ENCODE measurements at places on chromosomes 2 and 18.
A peak's percentile ranks its signal among the peaks of the same experiment; 100 is the strongest.

DNA sequence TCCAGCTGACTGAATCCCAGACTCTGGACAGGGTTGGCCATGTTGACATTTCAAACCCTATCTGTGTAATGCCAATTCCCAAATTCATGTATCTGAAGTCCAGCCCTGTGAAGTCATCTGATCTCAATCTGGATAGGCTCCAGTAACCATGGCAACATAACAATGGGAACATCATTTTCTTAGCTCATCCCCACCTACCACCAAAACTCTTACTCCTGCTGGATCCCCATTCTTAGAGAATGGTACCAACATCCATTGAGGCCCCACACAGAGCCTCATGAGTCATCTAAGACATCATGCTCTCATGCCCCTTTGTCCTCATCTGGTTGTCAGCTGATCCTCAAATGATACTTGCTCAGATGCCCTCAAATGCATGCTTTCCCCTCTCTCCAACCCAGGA, 58.9 kb upstream of the TEX51 start:
- no peak for DNase-seq

GRCh38 chr2:112118148-112118547, 20.0 kb upstream of the FBLN7 start:
- no peak for DNase-seq

GRCh38 chr18:9095297-9096006, 7.0 kb upstream of the NDUFV2 start:
- no peak for DNase-seq

GRCh38 chr18:49843778-49844625, 30.7 kb upstream of the ACAA2 start:
- no peak for DNase-seq

DNA sequence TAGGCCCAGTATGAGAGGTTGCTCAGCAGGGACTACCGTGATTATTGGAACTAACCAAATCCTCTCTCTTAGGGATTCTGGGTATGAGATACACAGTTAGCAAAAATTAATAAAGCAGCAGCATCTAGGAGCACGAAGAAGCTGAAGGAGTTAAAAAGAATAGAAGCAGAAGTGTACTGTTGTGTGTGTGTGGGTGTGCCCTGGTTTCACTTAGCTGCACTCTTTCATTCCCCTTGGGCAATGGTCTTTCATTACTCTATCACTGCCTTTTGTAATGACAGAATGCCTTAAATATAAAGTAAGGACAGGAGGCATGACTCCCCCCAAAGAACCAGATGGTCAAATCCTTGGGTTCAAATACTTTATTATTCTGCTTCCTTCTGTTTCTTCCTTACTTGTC, 115.9 kb upstream of the CD302 start:
- DNase-seq: no peak

GRCh38 chr2:128457006-128457604, 138.4 kb upstream of the HS6ST1 start:
- DNase-seq: no peak

DNA sequence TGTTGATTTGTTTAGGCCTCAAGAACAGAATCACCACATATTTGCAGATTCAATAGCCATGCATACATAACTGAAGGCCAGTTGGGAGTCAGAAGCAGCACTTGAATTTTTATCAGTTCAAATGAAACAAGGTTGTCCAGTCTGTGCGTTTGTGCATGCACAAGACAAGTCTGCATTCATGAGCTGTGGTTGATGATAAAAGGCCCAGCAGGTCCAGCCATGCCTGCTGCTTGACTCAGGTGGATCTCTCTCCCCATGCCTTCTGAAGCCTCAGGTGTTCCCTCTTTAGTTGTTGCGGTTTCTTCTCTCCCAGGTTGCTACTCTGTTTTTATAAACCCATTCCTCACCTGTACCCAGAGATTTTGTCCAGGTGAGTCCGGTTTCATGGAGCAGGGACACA, 124.5 kb downstream of the CCDC102B start:
- no peak for DNase-seq

GRCh38 chr2:217356142-217356541, 496.3 kb upstream of the TNP1 start:
- DNase-seq: no peak

GRCh38 chr18:24010673-24011072, 3.9 kb upstream of the TTC39C start:
- DNase-seq: no peak

- DNase-seq: no peak
Observed at GRCh38 chr2:70181363-70181956, 9.4 kb downstream of the C2orf42 start.

GRCh38 chr2:119699016-119699606, 20.1 kb downstream of the TMEM177 start:
- DNase-seq: no peak

DNA sequence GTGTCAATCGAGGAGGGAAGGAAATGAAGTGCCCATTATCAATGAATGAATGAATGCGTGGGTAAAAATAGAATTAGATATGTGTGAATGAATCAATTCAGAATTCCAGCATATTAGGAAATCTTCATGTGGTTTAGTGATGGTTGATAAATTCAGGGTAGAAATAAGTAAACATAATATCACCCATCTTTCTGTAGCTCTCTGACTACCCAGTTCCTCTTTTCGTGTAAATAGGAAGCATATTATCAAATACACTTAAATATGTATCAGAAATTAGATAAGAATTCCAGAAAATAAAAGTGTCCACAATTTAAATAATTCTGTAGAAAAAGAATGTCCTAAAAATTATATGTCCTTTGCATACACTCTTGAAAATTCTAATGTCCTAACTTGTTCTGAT, 552.9 kb upstream of the LRATD1 start:
- no peak for DNase-seq

GRCh38 chr2:142130111-142131009, 456 bp downstream of the LRP1B start:
- DNase-seq: peak; percentile 78

DNA sequence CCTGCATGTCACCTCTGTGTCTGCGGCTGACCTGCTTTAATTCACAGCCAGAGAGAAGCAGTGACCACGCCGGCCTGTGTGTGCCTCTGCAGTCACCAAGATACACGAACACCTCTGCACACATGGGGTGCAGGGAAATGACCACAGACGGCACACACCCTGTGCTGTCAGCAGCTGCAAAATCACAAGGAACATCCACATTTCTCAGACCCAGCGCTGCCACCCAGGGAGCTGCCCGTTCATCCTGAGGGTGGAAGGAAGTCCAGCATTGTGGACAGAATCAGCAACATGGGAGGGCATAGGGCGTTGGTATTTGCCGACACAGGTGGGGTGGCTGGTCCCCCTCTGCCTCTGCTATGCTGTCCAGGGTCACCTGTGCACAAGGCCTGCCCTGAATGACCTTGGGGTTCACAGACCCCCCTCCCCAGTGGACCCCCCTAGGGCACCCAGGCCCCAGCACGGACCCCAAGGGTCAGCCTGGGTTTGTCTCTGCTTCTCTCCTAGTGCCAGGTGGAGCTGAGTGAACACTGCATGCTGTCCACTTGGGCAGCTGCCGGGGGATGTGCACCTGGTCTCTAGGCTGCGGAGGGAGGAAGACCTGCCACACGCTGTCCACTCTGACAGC, 107.4 kb downstream of the PXDN start:
- no peak for DNase-seq

Measured in A673 (cell line).